ENCODE measurements at places on chromosomes 2 and 18.
A peak's percentile ranks its signal among the peaks of the same experiment; 100 is the strongest.

DNA sequence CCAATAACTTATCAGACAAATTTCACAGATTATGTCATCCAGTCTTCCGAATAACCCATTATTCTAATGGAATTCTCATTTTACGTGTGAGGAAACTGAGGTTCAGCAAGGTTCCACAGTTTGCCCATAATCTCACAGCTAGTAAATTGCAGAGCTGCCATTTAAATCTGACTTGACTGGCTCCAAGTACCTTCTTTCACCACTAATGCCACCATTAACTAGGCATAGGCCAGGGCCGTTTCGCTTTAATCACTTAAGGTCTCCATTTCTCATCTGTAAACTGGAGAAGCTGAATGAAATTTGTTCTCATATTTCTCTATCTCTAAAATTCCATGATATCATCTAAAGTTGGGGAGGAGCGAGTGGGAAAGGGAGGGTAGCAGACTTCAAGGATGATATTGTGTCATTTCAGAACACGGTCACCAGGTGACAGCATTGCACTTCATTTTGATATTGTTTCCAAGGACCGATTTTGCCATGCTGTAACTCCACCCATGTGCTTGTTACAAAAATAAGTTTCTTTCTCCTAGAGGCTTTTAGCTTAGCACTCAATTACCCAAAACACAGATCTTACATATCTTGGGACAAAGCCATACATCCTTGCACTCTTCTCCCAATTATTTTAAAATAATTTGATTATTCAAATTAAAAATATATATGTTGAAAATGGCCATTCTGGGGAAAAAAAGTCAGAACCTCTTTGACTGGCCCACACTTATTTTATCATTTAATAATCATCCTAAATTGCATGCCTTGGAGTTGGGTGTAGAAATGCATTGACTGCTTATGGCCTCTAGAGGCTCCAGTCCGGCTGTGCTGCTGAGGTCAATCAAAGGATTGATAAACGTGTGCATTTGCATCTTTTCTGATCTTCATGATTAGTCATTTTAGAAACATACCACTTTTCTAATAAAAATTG, 123.8 kb downstream of the AKAIN1 start:
- H3K36me3 ChIP-seq: no peaks in the 10 kb centered on the region
- peak; percentile 57 for DNase-seq
- no peak overlapping the region for H3K4me3 ChIP-seq
- no peak overlapping the region for H3K27ac ChIP-seq

DNA sequence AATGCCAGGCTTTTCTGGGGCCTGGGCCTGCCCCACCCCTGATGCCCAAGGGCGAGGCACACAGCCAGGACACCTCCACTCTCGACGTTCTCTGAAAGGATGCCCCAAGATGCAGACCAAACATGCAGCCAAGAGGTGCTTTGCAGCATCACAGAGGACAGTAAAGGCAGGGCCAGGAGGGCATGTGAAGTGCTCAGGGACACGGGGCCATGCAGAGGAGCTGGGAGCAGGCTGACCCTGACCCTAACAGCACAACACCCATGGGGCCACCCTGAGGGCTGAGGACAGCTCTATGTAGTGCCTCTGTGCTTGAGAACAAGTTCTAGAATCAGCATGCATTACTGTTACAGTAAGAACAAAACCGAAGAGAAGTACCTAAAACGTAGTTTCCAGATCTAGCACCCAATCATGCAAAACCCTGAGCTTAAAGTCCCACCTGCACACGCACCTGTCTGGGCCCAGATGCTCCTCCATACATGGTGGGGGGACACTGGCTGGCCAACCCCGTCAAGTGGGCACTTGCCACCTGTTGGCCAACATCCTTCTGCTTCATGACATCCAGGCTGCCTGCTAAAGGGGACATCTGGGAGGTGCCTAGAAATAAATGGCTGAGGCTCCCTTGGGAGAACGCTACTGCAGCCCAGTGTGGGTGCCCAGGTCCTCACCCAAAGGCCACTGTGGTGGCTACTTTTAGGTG, 15.4 kb downstream of the HS6ST1 start:
- no peaks in the 10 kb centered on the region for H3K36me3 ChIP-seq
- no peak overlapping the region for H3K4me3 ChIP-seq
- no peak overlapping the region for H3K27ac ChIP-seq

- H3K27ac ChIP-seq: no peak overlapping the region
- no peak overlapping the region for H3K4me3 ChIP-seq
- no peaks in the 10 kb centered on the region for H3K4me1 ChIP-seq
- no peaks in the 10 kb centered on the region for H3K27me3 ChIP-seq
- H3K36me3 ChIP-seq: no peaks in the 10 kb centered on the region
Observed at GRCh38 chr2:48927355-48927754, 171.8 kb upstream of the LHCGR start.

GRCh38 chr2:239552213-239552926, 151.6 kb upstream of the HDAC4 start:
- peaks cover 4% of the 10 kb centered on the region for H3K4me1 ChIP-seq
- no peak overlapping the region for H3K27ac ChIP-seq
- H3K36me3 ChIP-seq: no peaks in the 10 kb centered on the region
- H3K27me3 ChIP-seq: peaks cover 32% of the 10 kb centered on the region
- no peak overlapping the region for H3K4me3 ChIP-seq

- H3K27me3 ChIP-seq: no peaks in the 10 kb centered on the region
- no peaks in the 10 kb centered on the region for H3K36me3 ChIP-seq
- no peak overlapping the region for H3K27ac ChIP-seq
- no peaks in the 10 kb centered on the region for H3K4me1 ChIP-seq
- DNase-seq: no peak
- H3K4me3 ChIP-seq: no peak overlapping the region
Observed at GRCh38 chr2:54864727-54865126, 141.3 kb downstream of the EML6 start.

Data from PC-3 (cell line).